ENCODE measurements at places on chromosomes 7 and 10.

DNA sequence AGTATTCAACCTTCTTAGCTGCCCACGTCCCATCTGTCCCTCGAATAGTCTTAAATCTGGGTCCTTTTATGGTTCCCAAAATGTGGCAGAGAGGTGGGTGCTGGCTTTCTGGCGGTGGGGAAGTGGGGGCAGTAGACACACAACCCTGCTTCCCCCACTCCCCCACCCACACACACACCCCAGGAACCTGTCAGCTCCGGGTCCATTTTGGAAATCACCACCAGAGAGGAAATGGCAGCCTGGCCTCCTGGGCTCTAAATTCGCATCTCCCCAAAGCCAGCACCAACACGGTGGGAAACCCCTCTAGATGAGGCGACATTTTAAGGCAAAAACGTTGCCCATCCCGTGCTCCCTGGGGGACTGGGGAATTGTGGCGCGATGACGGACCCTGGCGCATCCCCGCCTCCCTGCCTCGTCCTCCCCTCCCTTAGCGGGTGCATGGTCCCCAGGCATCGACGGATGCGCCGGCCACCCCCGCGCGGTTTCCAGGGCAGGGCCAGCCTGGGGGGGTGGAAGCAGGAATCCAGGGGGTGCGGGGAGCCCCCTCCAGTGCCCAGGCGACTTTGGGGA lies 702 bp downstream of the TMEM130 start:
- DNase-seq = no peak

- no peak for DNase-seq
Observed at GRCh38 chr10:95341716-95342130, 50.9 kb upstream of the PDLIM1 start.

DNA sequence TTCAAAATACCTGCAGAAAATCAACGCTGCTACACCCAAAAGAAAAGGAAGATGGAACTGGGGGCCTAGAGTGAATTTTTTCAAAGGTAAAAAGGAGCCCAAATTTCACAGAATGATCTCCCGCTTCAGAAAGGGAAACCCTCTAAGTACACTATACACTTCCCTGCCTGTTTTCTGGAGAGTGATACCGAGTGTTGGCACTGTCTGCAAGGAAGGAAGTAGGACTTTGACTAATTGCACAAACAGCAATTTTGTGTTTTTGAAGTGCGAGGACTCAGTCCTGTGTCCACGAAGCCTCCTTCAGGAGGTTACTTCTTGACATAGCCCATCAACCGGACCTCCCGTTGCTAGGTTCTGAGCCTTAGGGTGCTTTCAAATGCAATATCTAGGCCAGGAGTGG lies 106.3 kb downstream of the KIAA1217 start:
- DNase-seq = no peak

- peak; percentile 9 for DNase-seq
Observed at GRCh38 chr7:44400033-44400511, 74.7 kb upstream of the CAMK2B start.

DNA sequence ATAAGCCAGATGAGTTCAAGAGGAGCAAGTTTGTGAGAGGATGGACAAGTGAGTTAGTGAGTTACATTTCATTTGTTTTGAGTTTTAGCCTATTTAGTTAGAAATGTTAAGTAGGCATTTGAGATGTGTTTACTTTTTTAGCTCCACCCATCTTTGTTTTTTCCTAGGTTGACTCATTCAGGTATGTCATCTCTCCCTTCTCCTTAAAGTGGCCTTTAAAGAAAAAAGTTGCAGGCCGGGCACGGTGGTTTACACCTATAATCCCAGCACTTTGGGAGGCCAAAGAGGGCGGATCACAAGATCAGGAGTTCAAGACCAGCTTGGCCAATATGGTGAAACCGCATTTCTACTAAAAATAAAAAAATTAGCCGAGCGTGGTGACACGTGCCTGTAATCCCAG lies 71.2 kb downstream of the BMPR1A start:
- no peak for DNase-seq

GRCh38 chr7:157007470-157008066 lies 2.9 kb downstream of the MNX1 start:
- peak; percentile 22 for DNase-seq

DNA sequence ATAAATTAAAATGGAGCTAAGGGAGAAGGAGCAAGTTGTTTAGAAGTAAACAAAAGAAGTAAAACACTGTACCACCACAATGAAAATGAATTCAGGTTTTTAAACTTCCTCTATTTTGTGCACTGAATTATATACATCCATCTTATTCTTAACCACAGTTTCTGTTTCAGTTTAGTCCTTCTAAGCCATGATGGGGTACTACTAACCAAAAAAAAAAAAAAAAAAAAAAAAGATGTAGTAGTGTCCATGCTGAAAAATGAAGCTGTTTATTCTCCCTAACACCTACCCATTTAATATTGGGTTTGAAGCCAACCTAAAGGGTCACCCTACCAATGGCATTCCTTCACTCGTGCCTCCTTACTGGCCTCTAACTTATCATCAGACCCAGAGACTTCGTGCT lies 3.4 kb upstream of the BMPR1A start:
- no peak for DNase-seq

GRCh38 chr7:92784935-92785334 lies 51.4 kb downstream of the CDK6 start:
- no peak for DNase-seq

GRCh38 chr10:3636356-3637181 lies 148.4 kb downstream of the KLF6 start:
- no peak for DNase-seq

- no peak for DNase-seq
Observed at GRCh38 chr7:137539111-137539715, 195.7 kb upstream of the PTN start.

- DNase-seq = no peak
Observed at GRCh38 chr10:51768886-51769465, 69.6 kb upstream of the CSTF2T start.

DNA sequence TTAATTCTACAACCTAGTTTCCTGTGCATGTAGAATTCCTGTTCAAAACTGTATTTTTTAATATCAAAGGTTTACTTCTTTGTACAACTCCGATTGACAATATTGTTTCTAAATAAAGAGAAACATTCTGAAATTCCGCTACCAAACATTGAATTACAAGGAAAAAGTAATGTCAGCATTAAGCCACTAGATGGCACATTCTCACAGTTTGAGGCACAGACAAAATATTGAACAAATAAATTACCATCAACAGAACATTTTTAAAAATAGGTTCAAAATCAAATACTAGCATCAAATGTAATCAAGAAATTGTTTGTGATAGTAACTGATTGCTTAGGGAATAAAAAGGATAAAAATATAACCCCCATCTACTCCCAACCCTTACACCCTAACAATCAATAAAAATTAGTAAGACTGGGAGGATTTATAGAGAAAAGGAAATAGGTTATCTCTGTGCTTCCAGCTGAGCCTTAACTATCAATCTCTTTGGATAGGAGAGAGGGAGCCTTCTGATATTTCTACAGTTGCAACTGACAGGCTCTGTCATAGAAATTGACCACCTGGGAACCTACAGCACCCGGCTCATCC lies 86.6 kb upstream of the C7orf33 start:
- DNase-seq = no peak

- DNase-seq = peak; percentile 57
Observed at GRCh38 chr7:43764039-43764761, 5.7 kb downstream of the BLVRA start.

DNA sequence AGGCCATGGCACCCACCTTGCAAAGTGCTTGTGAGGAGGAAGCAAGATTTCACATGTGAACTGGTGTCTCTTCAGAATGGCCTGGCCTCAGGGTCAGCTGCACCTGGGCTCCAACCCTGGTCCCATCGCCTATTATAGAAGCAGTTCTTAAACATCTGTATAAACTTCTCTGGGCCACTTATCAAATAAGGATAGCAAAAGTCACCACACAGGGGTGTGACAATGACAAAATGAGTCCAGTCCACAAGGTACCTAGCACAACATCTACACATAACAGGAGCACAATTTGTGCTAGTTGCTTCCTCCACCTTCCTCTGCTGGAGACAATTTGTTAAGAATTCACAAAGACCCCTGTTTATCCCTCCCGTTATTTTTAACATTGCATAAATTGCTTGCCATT lies 340.6 kb upstream of the ZMIZ1 start:
- DNase-seq = no peak

GRCh38 chr10:18044976-18045720 lies 93.4 kb downstream of the SLC39A12 start:
- no peak for DNase-seq

- no peak for DNase-seq
Observed at GRCh38 chr10:98295401-98295811, 27.4 kb upstream of the LOXL4 start.

DNA sequence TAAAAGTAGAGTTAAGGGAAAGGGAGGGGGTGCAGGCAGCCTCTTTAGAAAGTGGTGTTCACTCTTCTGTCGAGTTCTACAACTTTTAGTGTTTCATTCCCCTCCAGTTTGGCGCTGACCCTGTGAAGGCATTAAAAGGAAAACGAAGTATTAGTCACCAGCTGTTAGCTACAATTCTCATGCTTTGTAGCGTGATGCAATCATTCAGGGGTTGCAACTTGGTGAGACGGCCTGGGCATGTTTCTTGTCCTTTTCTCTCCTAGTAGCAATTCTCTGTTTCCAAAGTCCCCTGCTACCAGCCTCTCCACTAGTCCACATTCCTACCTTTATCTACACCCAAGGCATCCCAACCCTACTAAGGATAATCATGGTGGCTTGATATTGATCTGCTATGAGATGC lies 33.7 kb upstream of the DGKI start:
- DNase-seq = no peak

- DNase-seq = no peak
Observed at GRCh38 chr7:135748770-135749169, at the start of gene FAM180A. Gene FAM180A (minus strand): TSS chr7:135748813. CDS start chr7:135748580, 233 bp downstream.

DNA sequence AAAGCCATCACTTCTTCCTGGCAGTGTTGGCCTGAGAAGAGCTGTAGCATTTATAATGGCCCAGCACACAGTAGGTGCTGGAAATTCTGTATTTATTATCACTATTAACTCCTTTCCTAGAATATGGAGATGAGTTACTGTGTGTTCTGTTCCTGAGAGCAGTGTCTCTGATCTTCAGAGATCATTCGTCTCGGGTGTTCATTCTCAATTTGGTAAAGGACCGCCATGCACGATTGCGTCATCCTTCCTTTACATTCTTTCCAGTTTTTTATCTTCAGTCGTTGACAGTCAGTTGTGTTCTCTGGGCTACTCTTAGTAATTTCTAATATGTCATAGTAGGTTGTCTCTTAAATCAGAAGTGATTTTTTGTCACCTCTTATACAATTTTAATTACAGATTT lies 18.6 kb downstream of the RNF32 start:
- no peak for DNase-seq

DNA sequence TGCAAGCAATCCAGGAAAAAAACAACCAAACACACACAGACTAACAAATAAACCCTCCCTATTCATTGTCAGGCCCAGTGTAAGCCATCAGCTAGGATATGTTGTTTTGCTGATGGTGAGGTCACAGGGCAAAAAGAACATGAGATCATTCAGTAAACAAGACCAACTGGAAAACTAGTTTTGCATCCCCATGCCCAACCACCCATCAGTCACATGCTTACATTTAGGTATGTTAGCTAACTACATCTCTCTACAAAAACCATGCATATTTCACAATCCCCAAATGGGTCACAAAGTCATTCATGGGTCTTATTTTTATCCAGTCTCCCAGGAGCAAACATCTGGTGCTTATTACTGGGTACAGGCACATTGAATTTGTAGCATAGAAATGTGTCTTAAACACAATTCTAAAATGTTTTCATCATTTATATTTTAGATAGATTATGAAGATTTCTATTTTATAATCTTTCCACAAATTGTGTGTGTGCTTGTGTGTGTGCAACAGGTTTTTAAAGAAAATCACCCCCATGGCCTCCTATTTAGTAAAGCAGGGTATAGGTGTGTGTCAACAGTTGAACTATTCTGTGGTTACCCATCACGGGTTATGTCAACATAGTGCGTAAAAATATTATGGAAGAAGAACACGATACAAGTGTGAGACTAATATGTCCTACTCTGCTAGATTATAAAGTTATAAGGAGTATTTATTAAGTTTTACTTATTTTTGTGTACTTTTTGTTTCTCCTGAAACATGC lies 103.8 kb upstream of the AKR1E2 start:
- no peak for DNase-seq

DNA sequence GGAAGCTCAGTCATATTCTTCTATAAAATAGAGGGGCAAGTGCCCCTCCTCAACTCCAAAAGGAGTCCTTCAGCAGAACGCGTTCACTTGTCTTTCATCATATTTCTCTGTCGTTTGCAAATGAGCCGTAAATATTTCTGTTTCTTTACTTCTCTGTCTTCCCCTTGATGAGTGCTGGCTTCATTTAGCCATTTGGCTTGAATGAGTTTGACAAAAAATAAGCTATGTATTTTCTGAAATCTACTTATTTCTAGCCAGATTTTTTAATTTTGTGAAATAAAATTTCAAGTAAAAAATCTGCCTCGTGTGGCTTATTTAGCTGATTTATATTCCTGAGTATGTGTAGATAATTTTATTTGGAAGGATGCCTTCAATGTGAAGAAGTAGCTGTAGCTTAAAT lies 170.8 kb upstream of the DGKB start:
- DNase-seq = no peak

GRCh38 chr10:69855346-69856111 lies 53.8 kb downstream of the COL13A1 start:
- no peak for DNase-seq

DNA sequence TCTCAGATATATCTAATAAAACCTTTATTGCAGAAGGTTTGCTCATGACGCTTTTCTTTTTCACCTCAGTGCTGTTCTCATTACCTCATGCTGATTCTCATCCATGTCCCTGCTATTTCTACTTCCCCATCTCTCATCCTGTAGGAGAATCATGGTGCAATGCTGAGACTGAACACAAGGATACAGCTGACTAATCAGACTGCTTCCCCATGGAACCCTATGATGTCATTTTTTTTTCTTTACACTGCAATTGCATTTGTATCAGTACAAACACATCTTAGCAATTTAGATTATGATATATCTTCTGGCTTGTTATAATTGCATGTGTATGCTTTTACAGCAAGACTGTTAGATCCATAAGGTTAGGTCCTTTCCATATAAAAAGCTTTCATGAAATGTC lies 93.7 kb downstream of the SEMA3A start:
- DNase-seq = no peak

DNA sequence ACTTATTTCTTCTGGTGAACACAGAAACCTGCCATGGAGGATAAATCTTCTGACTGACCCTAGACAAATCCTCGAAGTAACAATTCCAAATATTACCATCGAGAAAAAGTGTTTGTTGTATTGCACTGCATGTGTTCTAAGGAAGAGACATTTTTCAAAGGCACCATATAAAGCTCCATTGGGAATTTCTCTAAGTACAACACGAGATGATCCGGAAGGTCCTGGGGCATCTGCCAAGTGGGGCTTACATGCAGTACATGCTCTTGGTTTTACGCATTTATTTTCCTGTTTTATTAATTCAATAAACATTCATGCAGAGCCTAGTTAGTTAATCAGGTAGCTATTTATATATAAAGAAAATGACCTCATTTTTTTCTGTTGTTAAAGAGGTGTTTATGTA lies 692.0 kb upstream of the IGFBP3 start:
- no peak for DNase-seq

DNA sequence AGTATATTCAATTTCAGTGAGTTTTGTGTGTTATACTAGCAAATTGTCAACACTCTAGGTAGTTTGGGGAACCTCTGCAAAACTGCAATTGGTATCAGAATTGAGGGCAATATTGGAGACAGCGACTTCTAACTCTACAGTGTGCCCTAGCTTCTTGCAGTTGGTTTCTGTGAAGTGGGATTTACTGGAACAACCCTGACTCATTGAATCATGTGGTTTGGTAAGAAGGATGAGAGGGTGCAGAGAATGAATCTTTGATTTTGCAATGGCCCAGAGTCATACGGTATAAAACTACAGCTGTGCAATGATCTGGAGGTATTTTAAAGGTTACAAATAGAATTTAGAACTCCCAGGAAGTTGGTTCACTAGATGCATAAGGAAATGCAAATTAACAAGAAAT lies 129.1 kb upstream of the PPP1R3A start:
- no peak for DNase-seq
